Urinary bladder (tissue), 4 donors: ENCODE measurements at places on chromosomes 16 and 17. TPM values are rescaled to one million over a fixed set of nuclear protein-coding genes. Genes with fewer than 3 reads are reported as not detected.

MYH8 gene
- total RNA-seq: 69.6 TPM

PPY gene
- not detected for total RNA-seq

ENO3 gene
- 31.5 TPM for total RNA-seq

HLF gene
- total RNA-seq: 7.7 TPM

CD300LB gene
- total RNA-seq: not detected

KCNH6 gene
- total RNA-seq: not detected

FGF11 gene
- 2.1 TPM for total RNA-seq

VAT1L gene
- 33.2 TPM for total RNA-seq

PRR35 gene
- not detected for total RNA-seq

TRPV3 gene
- total RNA-seq: 5.1 TPM

PGAP3 gene
- 10.0 TPM for total RNA-seq

ZP2 gene
- 0.90 TPM for total RNA-seq

KRTAP1-1 gene
- not detected for total RNA-seq

B4GALNT2 gene
- total RNA-seq: not detected

ANKRD13B gene
- 7.7 TPM for total RNA-seq

CD300A gene
- 2.7 TPM for total RNA-seq

IRX5 gene
- 0.90 TPM for total RNA-seq

EDC4 gene
- 31.8 TPM for total RNA-seq

GAS2L2 gene
- not detected for total RNA-seq

DECR2 gene
- total RNA-seq: 5.3 TPM

ATXN7L3 gene
- total RNA-seq: 20.0 TPM

CCDC154 gene
- total RNA-seq: 0.37 TPM

TTLL6 gene
- not detected for total RNA-seq

MAPT gene
- 3.4 TPM for total RNA-seq

NPIPA5 gene
- total RNA-seq: 3.9 TPM

SMIM36 gene
- not detected for total RNA-seq

SSH2 gene
- total RNA-seq: 18.0 TPM

MT1A gene
- total RNA-seq: not detected

KRT32 gene
- not detected for total RNA-seq

PRCD gene
- total RNA-seq: 7.1 TPM

SRP68 gene
- 34.7 TPM for total RNA-seq

DHRS7C gene
- total RNA-seq: 1.1 TPM

DYNC1LI2 gene
- 153 TPM for total RNA-seq

KRTAP9-2 gene
- total RNA-seq: not detected

CD68 gene
- total RNA-seq: 9.1 TPM

ASB16 gene
- total RNA-seq: 0.69 TPM

BAIAP3 gene
- total RNA-seq: 0.63 TPM

MT1E gene
- 14.7 TPM for total RNA-seq

KRTAP3-2 gene
- not detected for total RNA-seq

TBC1D3E gene
- 0.26 TPM for total RNA-seq

MEOX1 gene
- total RNA-seq: 11.6 TPM

SLC12A4 gene
- 50.7 TPM for total RNA-seq

SEZ6 gene
- 0.16 TPM for total RNA-seq

TP53TG3C gene
- not detected for total RNA-seq

RNF222 gene
- not detected for total RNA-seq

AOC3 gene
- 40.6 TPM for total RNA-seq

EVPLL gene
- 0.90 TPM for total RNA-seq

SOST gene
- total RNA-seq: 0.21 TPM

TVP23A gene
- total RNA-seq: 3.7 TPM

TPSB2 gene
- total RNA-seq: 4.4 TPM

TBC1D26 gene
- 1.3 TPM for total RNA-seq

TMEM107 gene
- 40.4 TPM for total RNA-seq

OTOP3 gene
- total RNA-seq: not detected

SEPTIN1 gene
- total RNA-seq: 0.37 TPM

TMC7 gene
- 3.7 TPM for total RNA-seq

KRT17 gene
- total RNA-seq: 33.5 TPM
